ENCODE measurements at places on chromosomes 11 and 22. TPM values are rescaled to one million over a fixed set of nuclear protein-coding genes. Genes with fewer than 3 reads are reported as not detected.

DNA sequence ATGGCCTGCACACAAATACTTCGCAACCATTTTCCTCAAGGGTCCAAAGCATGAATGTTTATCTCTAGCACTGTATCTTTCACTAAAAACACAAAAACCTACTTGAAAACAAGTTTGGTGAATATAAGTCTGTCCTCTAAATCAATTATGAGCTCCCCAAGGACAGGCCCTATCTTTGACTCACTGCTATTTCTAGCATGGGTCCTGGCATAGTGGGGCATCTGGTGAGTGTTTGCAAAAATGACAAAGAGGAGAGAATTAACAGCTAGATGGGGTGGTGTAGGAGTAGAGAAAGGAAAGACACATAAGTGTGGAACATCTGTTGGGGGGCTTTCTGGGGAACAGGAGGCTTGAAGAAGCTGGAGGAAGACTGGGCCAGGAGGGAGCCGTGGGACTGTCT lies 74.0 kb upstream of the PHOX2A start:
- DNase-seq = no peak

DNA sequence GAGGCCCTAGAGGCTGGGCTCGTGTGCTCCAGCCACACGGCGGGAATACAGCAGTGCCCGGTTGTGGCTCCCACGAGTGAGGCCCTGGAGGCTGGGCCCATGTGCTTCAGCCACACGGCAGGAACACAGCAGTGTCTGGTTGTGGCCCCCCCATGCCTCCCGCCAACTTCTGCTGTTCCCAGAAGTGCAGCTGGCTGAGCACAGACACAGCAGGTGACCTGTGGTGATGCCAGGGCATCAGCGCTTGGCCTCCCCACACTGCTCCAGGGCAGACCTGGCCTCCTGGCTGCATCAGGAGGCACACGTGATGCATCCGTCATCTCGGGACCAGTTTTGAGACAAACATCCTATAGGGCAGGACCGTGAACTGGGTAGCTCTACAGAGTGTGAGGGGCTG lies 110.3 kb downstream of the KCNQ1OT1 start:
- DNase-seq = no peak

DNA sequence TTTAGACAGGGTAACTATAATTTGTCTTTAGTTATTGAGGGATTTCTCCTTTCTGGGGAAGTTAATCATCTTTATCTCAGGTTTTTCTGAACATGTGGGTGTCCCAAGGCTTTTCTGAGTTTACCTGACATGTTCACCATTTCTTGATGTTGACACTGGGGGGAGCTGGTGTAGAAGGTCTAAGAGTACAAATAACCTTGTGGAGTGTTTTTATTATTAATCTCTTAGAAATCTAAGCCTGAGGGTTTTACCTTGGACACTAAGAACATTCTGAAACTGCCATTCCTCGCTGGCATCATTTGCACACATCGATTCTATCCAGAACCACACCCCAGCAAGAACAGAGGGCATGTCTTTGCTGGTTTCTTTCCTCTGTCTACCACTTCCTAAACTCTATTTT lies 15.6 kb upstream of the C11orf91 start:
- DNase-seq = no peak

DNA sequence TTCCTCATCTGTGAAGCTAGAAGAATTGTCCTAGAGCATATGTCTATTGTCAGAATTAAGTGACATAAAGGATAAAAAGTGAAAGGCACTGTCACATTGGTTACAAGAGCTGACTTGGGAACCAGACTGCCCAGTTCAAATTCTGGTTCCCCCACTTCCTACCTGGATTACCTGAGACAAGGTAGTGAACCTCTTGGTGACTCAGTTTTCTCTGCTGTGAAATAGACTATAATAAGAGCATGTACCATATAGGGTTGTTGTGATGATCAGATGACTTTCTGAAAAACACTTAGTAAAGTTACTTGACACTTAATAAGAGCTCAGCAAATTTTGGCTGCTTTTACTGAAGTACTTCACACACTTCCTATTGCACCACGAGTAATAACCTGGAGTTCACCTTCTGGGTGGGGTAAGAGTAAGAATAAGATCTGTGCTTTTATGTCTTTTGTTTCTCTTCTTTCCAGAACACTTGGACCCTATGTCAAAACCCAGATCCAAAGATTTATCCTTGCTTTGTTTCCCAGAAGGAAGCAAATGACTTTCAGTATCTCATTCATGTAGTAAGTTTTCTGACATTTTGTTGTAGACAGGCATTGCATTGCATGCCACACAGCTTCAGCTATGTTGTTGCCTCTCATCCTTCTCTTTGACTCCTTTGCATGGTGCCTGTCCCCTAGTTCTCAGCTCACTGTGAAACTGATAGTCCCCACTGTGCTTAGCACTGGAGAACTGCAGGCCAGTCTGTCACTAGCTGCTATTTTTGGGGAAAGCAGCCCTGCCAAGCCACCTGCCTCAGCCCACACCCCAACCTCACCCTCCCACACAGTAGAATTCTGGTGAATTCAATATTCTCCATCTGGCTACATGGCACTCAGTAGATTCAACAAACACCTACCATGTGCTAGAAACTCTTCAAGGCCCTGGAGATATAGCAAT lies 121.8 kb upstream of the POU2AF2 start:
- DNase-seq = no peak

DNA sequence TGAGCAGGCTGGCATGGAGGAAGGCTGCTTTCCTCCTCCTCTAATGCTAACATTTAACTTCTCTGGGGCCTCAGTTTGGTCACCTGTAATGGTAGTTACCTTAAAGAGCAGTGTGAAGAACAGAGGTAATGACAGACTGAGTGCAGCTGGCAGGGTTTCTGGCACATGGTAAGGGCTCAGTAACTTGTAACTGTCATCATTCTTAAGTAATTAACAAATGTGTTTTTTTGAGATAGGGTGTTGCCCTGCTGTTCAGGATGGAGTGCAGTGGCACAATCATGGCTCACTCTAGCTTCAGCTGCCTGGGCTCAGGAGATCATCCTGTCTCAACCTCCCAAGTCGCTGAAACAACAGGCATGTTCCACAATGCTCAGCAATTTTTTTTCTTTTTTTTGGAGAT lies 242.0 kb upstream of the SYN3 start:
- no peak for DNase-seq

DNA sequence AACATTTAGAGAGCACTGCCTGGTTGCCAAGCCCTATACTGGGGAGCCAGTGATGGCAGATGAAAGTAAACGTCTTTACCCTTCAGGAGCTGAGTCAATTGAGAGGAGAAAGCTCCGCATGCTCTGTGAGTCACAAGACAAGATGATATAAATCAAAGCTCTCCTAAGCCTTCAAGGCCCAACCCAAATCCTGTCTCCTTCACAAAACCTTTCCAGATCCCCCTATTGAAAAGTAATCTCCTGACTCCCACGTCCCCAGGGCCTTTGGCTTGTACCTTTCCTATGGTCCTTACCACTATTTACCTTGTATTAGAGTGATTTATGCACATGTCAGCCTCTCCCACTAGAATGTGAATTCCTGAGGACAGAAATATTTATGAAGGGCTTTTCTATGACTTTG lies 230.1 kb upstream of the TENM4 start:
- DNase-seq = no peak

GRCh38 chr22:43293259-43293654 lies 49.9 kb downstream of the SCUBE1 start:
- DNase-seq = no peak

GRCh38 chr22:33513388-33514338 lies 406.6 kb downstream of the LARGE1 start:
- no peak for DNase-seq

DNA sequence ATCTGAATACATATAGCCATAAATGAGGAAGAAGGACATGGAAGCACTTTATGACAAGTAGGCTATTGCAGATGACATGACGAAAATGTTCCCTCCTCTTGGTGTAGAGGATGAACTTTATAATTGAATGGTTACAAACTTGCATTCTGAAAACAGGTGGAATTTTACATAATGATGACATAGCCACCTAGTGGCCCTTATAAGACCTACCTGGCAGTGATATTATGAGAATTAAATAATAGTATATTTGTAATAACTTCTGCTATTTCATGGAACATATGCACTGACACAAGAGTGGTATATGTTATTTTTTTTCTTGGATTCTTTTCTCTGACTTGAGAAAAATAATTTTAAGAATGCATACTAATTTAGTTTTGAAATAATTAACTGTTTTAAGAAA lies 22.9 kb downstream of the TRIM22 start:
- DNase-seq = no peak

- DNase-seq = no peak
Measured at GRCh38 chr11:116930586-116930985, 93.2 kb upstream of the APOA1 start.

DNA sequence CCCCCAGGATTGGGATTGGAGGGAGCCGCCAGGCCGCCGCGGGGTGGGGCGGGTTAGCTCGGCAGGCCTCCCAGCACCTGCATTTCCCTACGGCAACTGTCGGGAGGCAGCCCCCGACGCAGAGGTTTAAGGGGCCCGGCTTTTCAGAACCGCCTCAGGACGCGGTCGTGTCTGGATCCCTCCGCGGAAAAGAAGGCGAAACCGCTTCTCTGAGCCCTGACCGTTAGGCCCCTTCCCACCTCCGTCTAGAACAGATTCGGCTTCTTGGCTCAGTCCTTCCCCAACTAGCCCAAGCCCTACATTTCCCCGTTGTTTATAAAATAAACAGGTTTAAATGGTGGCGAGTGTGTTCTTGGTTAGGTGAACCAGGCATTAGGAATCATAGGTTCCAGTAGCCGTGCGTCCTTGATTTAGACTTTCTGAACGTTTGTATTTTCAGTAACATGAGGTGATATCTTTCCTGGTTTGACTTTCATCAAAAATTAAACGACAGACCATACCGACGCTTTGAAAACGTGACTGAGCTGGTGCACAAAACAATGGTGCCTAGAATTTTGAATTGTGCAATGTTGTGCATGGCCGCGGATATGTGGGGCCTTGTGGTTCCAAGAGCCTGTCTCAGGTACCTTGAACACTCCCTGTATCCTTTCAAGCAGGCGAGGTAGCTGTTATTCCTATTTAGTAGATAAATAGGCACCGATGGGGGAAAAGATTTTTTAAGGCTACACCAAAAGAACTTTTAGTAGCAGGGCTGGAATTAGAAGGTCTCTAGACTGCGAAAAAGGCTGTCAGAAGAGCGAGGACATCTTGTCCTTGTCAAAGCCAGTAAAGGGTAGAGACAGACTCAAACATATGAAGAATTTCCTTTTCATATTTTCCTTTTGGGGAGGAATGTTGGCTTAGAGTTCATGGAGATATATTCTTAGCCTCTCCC lies 1.2 kb upstream of the HSPA8 start:
- DNase-seq = peak; percentile 55

DNA sequence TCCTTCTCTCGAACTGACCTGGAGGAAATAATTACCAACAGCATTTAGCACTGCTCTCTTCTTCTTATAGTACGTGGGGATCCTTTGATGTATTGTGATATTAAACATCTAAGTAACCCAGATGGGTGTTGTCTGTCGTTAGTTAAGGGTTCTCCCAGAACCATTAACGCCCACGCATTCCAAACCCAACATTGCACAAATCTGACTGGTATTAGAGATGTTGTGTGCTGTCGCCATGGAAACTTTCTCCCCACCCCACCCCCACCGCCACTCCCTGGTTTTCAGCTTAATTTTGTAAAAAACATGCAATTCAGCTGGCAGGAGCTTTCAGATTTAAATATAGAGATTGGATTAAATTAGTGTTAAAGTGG lies 1495.2 kb downstream of the TBC1D22A start:
- DNase-seq = no peak

DNA sequence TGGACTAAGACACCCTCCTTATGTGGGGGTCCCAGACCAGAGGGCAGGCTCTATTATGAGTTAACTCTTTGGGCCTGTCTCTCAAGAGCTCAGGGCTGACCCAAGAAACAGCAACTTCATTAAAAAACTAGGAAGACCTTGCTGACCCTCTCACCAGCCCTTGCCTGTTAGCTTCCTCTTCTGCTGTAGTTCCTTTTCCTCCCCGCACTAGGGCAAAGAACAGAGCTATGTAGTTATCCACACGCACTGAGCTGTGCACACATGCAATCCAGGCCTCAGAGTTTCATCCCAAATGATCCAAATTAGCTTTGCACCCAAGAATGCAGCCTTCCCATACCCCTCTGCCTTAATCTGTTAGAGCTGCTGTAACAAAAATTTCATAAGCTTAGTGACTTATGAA lies 539.6 kb upstream of the CADM1 start:
- no peak for DNase-seq

DNA sequence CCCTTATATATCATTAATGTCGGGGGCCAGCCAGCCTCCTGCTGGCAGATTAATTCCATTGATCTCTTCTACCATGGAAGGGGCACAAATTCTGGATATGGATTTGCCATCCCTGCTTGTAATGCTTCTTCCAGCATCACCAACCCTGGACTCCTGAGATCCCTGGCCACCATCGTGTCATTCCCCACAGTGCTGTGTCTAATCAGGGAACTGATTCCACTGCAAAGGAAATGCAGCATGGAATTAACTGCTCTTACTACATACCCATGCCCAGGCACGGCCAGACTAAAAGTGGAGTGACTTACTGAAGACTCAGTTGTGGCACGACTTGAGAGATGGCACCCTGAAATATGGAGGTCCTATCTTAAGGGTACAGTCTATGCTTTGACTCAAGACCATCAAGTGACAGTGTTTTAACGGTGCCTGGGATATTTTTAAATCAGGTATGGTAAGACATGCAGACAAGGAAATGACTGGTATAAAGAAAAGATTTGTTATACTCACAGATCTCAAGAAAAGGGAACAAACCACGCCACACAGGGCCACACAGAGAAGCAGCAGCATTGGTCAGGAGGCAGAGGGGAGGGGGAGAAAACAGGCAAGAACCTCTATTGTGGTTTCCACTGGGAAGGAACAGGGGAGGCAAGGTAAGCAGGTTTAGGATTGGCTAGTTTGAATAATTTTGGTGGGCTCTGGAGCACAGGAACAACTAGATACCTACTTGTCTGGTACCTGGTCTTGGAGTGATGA lies 65.1 kb downstream of the IGLL5 start:
- DNase-seq = no peak

DNA sequence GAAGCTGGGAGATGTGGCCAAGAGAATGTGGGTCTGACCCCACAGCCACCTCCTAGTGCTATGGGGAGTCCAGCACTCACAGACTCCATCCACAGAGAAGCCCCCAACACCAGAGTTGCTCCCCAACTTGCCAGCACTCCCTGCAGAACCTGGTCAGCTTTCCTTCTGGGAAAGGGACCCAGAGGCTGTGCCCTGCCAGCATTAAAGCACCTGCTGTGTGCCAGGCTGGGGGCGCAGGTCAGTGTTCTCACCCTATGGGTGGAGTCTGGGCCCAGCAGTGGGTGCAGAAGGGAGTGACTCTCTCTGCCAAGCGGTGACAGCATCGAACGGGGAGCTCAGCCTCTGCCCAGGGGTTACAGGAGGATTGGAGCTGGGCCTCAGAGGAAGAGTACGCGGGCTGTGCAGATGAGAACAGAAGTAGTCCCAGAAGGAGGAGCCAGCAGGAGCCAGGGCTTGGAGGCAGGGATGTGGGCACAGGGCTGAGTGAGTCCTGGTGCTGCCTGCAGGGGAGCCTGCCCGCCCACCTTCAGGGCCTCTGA lies 114.4 kb downstream of the MPPED1 start:
- DNase-seq = no peak

Gene GAS2
- total RNA-seq = 0.88 TPM

Gene OR4D9
- not detected for total RNA-seq

Gene OR51E1
- not detected for total RNA-seq

Data from glomerular endothelial cell (primary cell).